ENCODE measurements at places on chromosomes 3 and 15. TPM values are rescaled to one million over a fixed set of nuclear protein-coding genes. Genes with fewer than 3 reads are reported as not detected.

The TMC3 gene
- polyA plus RNA-seq: 0.08 TPM

GRCh38 chr15:40054855-40055575 is 16.0 kb upstream of the SRP14 start:
- peak; percentile 53 for DNase-seq

The FAM3D gene
- polyA plus RNA-seq: not detected

DNA sequence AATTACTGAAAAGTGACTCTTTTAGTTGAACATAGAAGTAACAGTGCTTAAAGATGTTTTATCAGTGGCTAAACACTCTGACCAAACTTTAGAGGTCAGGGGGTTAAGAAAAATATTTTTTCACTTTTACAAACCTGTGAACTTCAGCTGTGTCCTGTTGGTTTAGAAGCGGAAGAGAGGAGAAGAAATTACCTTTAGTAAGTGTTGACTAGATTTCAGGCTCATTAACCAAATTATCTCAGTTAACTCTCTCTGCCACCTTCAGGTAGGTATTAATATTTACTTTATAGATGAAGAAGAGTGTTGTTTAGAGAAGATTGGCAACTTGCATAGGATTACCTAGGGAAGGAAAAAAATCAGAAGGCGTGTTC is 151.9 kb upstream of the CMC1 start:
- no peak for DNase-seq

The SCG5 gene
- polyA plus RNA-seq: 7.0 TPM

GRCh38 chr3:11477407-11477911 is 166.3 kb downstream of the VGLL4 start:
- DNase-seq: no peak

DNA sequence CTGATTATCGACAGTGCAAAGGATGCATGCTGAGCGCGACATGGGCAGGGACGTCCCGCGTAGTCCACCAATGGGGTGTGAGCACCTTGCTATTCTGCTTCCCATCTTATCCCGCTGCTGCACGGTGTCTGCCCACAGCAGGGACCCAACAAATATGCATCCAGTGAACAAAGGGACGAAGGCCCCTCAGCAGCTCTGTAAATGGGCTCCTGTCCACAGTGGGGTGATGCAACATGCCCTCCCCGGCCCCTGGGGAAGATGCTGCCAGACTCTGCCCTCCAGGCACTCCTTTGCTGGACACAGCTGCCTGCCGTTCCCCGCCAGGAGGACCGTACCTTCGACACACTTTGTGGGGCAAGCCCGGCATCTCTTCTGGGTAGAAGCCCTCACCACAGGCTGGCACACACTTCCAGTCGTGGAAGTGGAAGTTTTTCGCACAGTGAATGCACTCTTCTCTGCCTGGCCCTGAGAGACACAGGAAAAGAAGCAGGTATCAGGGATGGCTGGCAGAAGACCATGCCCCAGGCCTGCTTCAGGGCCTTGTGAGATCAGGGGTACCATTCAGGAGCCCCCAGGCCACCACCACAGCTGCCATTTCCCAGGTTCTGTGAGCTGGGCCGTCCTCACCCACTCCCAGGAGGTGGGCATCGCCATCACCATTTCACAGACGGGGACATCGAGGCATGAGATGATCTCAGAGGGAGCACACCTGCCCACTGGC is 18.2 kb upstream of the SNRPA1 start:
- DNase-seq: no peak

GRCh38 chr15:39058351-39059131 is 493.9 kb upstream of the RASGRP1 start:
- DNase-seq: no peak

The KCNMB2 gene
- polyA plus RNA-seq: 9.0 TPM

DNA sequence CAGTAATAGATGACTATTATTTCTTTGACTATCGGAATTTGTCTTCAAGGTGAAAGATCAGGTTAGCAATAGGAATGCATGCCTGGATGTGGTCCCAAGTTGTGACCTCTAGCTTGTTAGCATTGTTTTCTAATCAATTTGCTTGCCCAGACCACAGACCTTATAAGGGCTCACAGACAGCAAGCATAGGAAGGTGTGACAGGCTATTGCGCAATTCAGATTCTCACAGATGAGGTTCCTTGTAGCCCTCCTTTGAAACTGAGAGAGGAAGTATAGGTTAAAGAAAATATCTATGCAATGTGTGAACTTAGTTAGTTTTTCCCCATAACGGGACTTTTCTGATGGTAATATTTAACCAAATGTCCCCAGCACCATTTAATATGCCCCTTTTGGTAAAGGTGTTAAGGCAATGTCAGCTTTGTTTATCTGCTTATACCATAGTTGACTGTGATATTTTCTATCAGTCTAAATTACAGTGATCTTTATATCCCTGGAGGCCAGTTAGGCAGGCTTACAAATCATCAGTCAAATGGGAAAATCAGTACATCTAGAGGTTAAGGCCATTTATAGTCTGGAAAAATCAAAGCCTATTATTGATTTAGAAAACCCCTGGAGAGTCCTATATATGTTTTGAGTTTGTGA is 168.1 kb upstream of the MBNL1 start:
- peak; percentile 5 for DNase-seq

DNA sequence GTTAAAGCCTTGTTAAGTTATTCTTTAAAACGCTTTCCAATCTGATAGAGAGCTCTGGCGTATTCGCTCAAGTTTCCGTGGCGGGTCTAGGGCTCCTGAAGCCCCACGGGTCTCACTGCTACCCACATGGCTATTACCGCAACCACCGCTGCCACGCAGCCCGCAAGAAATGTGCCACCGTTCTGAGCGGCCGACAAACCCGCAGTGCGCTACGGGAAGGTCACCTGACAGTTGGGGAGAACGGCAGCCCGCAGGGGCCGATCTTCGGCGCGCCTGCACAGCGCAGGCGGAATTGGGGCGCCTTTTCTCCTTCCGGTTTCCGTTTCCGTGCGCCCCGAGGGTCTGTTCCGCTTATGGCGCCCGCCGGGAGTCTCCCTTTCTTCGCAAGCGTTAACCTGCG is 76.6 kb upstream of the SNRPN start:
- peak; percentile 50 for DNase-seq

The ARGFX gene
- not detected for polyA plus RNA-seq

The HRG gene
- 0.18 TPM for polyA plus RNA-seq

DNA sequence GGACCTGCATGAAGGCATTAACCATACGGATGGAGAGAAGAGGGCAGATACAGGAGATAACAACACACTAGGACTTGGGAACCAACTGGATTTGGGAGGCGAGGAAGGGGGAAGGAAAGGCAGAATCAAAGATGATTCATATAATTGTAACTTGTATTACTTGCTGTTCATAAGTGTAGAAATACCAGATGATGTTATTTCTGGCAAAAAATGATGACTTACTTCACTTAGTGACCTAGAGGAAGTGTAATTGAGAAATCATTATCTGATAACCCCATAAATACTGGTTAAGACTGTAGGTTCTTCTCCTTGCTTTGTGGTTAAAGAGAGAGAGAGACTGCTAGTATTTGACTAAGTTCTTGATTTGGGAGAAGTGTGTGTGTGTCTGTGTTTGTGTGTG is 50.5 kb upstream of the GK5 start:
- DNase-seq: no peak

DNA sequence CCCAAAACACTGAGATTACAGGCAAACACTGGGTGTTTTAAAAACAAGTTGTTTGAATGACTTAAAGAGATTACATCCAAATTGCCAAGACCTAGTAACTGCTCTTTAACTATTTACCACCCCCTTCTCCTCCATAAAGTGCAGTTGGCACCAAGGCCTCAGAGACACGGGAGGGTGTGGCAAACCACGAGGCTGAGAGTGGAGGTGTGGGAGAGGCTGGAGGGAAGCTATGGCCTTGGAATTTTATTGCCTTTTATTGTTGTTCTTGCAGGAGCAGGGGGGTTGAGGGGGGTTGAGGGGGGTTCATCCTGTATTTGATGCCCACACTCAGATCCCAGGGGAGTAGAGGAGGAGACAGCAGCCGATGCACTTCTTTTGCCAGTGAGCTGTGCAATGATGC is 75.9 kb upstream of the CTDSPL start:
- DNase-seq: no peak

Measured in hindlimb muscle (tissue), 1 donor.